KG1 (cell line): ENCODE measurements at places on chromosomes 5 and 9.

DNA sequence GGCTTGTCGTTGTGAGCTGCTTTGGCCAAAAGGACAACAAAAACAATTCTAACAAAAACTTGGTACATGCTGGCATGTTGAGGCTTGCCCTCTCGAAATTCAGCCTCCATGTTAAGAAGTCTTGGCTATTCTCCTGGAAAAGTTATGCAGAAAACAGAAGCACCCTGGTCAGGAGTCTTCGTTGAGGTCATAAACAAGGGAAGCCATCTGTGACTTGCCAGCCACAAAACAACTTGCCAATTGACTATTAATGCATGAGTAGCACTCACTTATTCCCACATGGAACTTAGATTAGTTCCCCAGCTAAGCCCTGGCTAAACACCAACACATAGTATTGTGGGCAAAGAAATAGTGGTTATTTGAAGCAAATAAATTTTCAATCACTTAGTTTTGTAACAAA is 521.0 kb upstream of the CHD1 start:
- DNase-seq: no peak

DNA sequence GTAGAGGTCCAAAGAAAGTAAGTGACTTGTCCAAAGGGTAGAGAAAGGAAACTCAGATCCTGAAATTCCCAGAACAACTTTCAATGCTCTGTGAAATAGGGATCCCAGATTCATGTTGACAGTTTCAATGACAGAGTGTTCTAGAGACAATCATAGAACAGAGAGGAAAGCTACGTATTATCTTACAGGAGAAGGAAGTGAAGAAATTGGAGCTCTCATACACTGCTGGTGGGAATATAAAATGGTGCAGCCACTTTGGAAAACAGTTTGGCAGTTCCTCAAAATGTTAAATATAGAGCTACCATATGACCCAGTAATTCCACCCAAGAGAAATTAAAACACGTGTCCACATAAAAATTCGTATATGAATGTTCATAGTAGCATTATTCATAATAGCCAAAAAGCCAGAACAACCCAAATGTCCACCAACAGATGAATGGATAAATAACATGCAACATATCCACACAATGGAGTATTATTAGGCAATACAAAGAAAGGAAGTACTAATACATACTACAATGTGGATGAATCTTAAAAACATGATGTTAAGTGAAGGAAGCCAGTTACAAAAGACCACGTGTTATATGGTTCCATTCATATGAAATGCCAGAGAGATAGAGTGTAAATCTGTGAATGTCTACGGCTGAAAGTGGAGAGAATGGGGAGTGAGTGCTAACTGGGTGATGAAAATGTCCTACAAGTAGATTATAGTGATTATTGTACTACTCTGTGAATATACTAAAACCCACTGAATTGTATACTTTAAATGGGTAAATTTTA is 197.1 kb downstream of the NTRK2 start:
- no peak for DNase-seq

- no peak for DNase-seq
These were observed 638.1 kb downstream of the EFNA5 start for GRCh38 chr5:107032629-107033028.

DNA sequence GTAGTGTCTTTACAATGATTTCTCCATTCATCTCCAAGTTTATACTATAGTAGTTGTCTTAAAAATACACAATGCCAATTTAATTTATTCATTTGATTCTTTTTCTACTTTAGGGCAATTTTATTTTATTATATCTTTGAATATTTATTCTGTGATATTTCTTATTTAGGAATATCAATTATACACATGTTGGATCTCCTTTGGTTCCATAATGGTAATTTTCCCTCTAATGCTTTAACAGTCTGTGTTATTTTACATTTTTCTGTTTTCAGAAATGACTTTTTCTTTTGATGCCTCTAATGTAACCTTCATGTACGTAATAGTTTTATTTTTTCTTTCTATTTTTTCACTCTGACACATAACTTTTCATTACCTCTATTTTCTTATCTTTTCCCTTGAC is 153.0 kb downstream of the CSNK1G3 start:
- no peak for DNase-seq

DNA sequence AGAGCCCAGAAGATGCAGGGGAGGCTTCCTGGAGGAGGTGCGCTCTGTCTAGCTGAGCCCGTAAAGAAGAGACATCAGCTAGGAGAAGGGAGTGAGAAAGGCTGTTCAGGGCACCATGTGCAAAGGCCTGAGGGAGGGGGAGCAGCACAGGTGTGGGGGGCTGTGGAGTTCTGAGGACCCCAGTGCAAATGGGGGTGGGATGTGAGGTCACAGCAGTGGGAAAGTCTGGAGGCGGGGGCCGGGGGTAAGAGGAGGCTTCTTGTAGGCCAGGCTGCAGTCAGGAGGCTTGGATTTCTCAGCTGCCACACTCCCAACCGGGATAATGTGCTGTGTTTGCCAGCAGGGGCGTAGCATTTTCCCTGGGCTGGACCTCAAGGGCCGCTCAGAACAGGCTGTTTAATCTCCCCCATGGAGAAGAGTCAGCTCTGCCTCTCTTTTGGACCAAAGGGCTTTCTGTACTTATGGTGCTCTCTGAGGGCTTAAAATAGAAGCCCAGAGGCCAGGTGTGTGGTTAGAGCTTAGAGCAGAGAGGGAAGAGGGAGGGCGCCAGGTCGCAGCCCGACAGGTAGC is 5.7 kb downstream of the NEURL1B start:
- DNase-seq: no peak

DNA sequence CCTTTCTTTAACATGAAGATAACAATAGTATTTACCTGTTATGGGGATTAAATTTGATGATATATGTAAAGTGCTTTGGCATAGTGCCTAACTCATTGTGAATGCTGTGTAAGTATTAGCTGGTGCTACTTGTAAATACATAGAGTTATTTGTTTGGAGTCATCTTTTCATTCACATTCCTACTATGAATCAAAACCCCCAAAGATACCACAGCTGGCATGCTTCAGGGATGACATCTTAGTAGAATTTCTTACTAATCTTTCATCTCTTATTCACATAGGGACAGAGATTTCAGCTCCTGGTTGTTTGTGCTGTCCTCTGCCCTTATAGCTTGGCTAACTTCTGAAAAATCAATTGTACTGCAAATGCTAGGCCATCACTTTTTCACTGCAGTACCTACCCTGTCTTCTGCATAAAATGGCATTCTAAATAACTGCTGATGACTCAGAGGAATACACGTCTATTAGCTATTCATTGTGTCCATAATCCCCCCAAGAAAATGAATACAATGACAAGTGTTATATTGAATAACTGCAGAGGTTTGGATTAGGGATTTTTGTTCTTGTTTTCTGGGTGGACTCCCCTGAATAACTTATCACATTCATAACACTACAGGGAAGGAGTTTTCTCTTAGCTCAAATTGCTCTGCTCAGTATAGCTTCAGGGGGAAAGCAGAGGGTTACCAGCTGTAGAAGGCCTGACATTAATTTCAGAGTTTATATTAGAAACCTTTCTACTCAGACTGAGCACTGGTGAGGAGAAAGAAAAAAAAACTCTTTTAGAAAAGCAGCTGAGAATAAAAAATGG is 192.2 kb upstream of the C9orf72 start:
- DNase-seq: no peak

DNA sequence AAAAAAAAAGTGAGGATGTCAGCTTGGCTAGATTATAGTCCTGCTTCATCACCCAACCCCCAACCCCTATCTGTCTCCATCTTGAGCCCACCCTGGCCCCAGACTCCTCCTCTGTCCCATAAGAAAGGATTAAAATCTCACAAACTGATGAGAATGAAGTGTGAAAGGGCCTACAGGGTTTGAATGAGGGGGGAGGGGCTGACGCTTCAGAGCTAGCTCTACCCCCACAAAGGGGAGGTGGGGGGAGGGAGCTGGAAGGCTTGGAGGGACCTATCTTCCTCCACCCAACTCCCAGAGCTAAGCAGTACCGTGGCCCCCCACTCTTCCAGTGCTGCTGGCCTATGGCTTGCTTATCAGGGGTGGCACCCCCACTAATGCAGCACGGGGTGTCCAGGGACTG is 43.7 kb upstream of the HAND1 start:
- no peak for DNase-seq

- DNase-seq: no peak
These were observed 7.2 kb downstream of the P4HA2 start for GRCh38 chr5:132220491-132220890.

- no peak for DNase-seq
These were observed 12.9 kb upstream of the FGF10 start for GRCh38 chr5:44402084-44402483.

DNA sequence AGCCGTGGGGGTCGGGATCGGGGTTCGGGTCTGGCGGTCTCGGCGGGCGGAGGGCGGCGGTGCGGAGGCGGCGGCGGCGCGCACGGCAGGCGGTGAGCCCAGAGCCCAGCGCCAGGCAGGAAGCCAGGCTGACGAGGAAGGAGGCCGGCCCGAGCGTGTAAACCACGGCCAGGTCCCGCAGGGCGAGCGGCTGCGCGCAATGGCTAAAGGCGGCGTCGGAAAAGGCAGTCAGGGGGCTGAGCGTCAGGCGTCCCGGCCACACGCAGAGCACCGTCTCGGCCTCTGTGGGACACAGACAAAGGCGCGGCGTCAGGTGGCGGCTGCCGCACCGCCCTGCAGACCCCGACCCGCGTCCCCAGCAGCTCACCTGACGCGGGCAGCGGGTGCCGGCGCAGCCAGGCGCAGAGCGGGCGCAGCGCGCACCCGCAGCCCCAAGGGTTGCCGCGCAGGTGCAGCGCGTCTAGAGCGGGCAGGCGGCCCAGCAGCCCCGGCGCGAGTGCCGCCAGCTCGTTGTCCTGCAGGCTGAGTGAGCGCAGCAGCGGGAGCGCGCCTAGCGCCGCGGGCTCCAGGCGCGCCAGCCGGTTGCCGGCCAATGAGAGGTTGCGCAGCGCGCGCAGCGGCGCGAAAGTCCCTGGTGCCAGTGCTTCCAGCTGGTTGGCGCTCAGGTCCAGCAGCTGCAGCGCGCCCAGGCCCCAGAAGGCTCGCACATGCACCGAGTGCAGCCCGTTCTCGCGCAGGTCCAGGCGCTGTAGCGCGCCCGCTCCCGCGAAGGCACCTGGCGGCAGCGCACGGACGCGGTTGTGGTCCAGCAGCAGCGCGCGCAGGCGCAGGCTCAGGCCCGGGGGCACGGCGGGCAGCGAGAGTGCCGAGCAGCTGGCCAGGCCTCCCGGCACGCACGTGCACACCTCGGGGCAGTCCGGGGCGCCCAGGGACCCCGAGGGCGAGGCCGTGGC is 671 bp downstream of the LRRC26 start:
- no peak for DNase-seq

DNA sequence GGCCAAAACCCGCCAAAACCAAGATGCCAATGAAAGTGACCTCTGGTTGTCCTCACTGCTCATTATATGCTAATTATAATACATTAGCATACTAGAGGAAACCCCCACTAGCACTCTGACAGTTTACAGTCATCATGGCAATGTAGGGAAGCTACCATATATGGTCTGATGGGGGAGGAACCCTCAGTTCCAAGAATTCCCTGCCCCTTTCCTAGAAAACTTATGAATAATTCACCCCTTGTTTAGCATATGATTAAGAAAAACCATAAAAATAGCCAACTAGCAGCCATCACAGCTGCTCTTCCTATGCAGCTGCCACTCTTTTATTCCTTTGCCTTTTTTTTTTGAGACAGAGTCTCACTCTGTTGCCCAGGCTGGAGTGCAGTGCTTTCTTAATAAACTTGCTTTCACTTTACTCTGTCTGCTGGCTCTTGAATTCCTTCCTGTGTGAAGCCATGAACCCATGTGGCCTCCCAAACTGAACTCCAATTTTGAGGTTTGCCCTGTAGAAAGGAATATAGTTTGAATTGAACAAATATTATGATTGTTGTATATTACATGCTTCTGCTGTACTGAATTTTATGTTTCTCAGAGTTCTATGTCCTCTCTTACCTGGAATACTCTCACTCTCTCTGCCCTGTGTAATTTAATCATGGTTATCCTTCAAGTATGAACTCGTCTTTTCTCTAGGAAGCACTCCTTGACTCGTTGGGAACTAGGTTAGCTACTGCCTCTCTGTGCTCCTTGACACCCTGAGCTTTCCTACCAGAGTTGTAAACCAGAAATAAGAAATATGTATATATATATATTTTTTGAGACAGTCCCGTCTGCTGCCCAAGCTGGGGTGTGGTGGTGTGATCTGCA is 59.8 kb downstream of the KIAA1958 start:
- no peak for DNase-seq

- DNase-seq: no peak
These were observed 84.6 kb upstream of the LIFR start for GRCh38 chr5:38641003-38641402.

- no peak for DNase-seq
These were observed 41.5 kb upstream of the PPP3R2 start for GRCh38 chr9:101636247-101636646.

DNA sequence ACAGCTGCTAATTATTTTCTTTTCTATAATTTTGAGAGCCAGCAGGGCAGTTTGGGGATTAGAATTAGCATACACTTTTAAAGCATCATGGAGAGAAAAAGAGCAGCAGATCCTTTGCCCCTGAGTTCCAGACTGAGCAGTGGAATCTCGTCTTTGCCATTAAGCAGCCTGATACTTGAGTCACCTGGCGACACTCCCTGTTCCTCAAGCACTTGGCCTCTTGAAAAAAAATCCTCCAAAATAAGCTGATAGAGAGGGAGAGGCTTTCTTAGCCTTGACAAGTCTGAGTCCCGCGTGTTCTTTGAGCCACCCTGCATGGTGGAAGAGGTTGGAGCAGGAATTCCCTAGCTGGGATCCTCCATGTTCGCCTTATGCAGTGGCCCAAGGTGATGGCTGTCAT is 398.3 kb downstream of the IRX2 start:
- DNase-seq: no peak

DNA sequence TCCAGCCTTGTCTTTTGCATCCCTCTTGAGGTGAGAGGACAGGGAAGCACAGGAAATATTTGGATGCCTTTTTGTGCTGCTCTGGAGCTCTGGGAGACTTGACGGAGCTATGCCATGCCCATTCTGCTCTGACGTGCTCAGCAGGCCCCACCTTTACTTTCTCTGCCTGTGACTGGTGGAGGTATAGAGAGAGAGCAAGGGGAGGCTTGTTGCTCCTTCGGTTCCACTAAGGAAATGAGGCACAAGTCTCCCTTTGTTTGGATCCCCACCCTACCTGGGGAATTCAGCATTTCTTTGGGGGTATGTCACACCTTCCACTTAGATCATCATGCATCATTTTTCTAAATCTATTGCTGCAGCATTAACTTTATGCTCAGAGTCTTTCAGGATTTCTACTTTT is 121.8 kb upstream of the CNTLN start:
- DNase-seq: no peak

DNA sequence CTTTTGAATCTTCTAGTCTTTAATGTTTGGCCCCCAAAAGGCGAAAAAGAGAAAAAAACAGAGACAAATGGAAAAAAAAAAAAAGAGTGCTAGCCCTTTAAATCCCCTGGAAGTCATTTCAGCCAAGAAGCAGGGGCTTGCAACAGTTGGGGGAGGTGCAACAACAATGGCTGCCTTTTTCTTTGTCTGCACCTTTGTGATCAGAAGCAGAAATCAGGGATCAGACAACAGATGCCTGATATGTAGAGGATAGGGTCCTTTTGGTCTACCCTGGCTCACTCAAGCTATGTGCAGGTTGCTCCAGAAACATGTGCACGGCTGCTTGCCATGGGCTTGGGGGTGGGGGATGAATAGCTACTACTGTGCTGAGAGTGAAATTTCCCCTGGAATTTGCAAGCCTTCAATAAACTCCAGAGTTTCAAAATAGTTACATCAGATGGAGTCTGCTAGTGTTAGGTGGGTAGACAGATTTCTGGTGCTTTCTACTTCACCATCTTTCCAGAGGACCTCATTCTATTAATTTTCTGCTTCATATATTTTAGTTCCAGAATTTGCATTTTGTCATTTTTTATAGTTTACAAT is 150.9 kb downstream of the FGF18 start:
- DNase-seq: no peak
